CD4-positive, alpha-beta memory T cell (primary cell): ENCODE measurements at places on chromosomes 2 and 18. TPM values are rescaled to one million over a fixed set of nuclear protein-coding genes. Genes with fewer than 3 reads are reported as not detected.

DNA sequence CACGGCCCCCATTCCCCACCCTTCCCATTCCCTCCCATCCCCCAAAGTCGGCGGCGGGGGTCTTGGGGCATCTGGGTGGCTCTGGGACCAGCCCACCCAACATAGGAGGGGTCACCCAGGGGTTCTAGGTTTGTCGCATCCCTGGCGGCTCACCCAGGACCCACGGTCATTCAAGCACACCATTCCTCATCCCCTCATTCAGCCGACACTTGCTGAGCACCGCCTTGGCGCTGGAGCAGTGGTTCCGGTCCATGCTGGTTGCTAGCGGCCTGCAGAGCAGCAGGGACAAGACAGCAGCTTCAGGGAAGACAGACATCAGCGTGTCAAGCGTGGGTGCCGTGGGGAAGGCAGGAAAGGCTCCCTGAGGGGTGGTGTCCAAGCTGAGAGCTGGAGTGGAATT, 50.5 kb upstream of the OTOS start:
- DNase-seq: no peak

The CACNB4 gene
- polyA plus RNA-seq: not detected

The LIPG gene
- not detected for polyA plus RNA-seq

The AGXT gene
- not detected for polyA plus RNA-seq

The SLC9A4 gene
- not detected for polyA plus RNA-seq

The GKN2 gene
- polyA plus RNA-seq: not detected

- no peak for DNase-seq
These were observed 263.1 kb downstream of the TNS1 start for GRCh38 chr2:217739741-217740140.

The GAL3ST2 gene
- polyA plus RNA-seq: 0.14 TPM

GRCh38 chr2:228072669-228073068, 108.8 kb downstream of the SPHKAP start:
- no peak for DNase-seq

The CNDP1 gene
- polyA plus RNA-seq: not detected

- DNase-seq: no peak
These were observed 11.3 kb downstream of the HYCC2 start for GRCh38 chr2:201059961-201060755.

DNA sequence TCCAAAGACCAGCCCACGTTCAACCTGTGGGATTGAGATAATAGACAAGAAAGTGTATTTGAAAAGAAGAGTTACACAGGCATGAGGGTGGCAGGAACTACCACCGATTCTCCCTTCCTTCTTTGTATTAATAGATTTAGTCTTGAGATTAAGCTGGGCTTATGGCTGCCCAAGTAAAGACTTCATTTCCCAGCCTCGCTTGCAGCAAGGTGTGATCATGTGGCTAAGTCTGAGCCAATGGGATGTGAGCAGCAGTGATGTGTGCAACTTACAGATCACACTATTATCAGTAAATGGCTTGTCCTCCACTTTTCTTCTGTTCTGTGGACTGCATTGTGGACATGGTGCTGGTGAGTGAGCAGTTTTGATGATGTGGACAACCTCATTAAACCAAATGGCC, 101.7 kb downstream of the POLR1A start:
- DNase-seq: no peak

The EVX2 gene
- not detected for polyA plus RNA-seq

DNA sequence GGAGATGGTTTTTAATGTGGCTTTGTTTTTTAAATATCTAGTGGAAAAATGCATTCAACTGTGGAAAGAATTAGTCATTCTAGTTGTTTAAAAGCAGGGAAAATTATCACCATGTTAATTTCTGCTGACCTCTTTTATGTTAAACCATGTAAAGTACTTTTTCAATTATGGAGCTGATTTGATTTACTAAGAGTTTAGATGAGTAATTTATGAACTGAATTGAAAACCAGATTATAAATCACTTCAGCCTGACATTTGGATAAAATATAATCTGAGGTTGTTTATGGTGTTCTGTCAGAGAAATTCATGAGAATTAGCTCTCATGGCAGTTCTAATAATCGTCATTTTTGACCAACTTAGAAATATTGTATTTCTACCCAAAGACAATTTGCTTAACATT, 11.6 kb downstream of the ITGA4 start:
- DNase-seq: no peak

DNA sequence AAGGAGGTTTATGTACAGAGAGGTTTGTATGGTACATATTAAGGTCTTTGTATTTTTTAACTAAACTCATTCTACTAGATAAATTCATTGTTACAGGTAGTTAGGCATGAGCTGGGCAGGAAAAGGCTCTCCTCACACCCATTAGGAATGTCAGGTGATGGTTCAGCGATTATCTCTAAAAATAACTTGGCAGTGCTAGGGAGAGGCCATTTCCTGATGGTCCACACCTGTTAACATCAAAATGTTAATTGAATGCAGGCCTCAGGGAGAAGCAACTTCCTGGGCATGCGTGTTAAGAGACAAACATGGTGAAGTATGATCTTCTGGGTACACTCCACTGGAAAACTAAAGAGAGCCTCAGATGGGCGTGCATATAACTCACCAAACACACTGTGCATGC, 73.6 kb downstream of the ARL6IP6 start:
- DNase-seq: no peak

- peak; percentile 11 for DNase-seq
These were observed 168.0 kb downstream of the SPP2 start for GRCh38 chr2:234218266-234219045.

DNA sequence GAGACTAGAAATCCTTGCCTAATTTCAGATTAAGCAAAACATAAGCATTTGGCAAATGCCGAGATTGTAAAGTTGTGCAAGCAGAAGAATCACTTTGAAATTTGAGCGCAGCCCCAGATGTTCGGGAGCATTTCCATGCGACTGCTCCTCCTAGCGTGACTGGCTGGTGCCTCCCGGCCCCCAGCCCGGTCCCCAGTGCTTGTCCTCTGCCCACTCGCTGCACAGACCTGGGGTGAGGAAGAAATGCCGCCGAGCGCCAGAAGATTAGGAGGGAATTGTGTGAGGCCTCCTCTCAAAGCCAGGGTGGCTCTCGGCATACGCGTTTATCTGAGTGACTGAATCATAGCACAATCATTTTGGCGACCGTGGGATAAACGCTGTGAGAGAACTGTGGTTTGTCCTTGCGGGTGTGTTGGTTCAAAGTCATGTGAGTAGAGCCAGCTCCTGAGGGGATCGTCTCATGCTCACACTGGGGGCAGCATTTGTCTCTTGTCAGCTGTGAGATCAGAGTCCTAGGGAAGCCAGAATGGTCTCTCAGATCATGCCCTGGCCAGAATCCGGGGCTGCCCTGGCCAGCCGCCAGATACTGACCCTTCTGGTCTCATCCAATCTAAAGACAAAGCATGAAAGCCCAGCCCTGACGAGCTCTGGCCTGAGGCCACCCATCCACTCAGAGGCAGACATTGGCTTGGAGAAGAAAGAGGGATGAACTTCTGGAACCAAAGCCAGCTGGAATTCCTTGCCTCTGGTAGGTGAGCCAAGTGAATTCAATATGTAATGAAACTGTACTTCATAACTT, 189.3 kb downstream of the SH3RF3 start:
- DNase-seq: no peak

DNA sequence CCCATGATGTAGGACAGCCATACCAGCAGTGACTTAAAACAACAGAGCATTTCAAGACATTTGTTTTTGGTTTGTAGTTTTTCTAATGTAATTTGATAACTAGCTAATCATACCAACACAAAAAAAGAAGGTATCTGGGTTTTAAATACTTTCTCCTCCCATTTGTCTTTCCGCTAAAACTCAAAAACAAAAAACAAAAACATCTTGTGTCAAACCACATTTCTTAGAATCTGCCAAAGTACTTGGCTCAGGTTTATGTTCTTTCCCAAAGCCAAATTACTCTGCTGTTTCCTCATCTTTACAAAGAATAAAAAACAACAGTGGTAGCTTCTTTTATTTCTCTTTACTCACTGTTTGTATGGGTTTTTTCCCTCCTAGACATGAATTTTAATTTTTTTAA, 71.5 kb downstream of the GREB1L start:
- no peak for DNase-seq

GRCh38 chr2:65053199-65053598, 3.0 kb upstream of the CEP68 start:
- peak; percentile 51 for DNase-seq

DNA sequence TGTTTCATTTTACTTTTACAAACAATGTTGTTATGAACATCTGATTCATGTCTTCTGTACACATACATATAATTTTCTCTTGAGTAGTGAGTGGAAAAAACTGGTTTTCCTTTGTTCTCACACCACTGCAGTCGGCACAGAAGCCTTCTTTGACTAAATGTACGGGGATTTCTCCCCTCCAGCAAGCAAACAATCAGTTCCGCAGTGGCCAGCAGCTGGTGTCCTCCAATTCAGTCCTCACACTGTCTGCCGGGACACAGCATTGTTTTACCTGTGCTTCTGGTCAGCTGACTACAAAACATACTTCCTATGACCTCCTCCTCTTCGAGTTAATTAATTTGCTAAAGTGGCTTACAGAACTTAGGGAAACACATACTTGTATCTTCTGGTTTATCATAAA, 202.8 kb downstream of the WDR7 start:
- no peak for DNase-seq

The CPO gene
- polyA plus RNA-seq: not detected

The SLC4A3 gene
- polyA plus RNA-seq: not detected

The HOXD9 gene
- polyA plus RNA-seq: not detected

DNA sequence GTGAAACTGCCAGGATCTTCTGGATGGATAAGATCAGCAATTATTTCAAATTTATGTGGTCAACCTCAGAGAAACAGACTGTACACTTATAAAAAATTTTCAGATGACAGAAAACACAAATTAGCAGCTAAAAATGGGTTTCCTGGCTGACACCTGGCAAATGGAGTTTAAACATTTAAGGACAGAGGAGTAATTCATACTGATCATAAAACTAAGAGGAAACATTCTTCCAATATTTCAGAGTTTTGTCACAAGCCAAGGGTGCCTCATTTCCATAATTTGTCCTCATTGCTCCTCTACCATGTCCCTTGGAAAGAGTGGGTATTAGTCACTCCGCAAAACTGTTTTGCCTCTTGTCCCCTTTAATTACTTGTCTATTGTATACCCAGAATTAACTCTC, 70.2 kb downstream of the TMEFF2 start:
- DNase-seq: no peak

- no peak for DNase-seq
These were observed 1702.6 kb upstream of the LRRTM1 start for GRCh38 chr2:82007071-82007664.

DNA sequence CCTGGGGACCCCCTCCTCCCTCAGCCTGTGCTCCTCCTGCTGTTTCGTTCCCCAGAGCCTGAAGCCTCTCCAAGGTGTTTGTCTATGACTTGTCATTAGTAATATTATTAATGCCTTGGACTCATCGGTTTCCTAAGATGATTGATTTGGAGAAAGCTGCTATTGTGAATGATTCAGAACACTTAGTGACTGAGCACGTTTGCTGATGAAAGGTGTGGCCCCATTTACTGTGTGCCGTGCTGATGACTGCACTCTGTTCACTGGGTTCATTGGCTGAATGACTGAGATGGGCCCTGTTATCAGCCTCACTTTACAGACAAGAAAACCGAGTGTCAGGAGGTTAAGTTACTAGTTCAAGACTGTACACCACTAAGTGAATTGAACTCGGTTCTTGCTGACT, 111.4 kb downstream of the SPP2 start:
- no peak for DNase-seq

DNA sequence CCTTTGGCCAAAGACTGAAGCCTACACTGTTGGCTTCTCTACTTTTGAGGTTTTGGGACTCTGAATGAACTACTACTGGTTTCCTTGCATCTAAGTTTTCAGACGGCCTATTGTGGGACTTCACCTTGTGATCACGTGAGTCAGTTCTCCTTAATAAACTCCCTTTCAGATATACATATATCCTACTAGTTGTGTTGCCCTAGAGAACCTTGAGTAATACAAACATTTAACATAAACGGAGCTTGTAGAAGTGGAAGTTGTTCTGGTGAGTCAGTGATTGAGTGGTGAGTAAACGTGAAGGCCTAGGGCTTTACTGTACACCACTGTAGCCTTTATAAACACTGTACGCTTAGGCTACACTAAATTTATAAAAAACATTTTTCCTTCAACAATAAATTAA, 107.2 kb upstream of the CDH2 start:
- DNase-seq: no peak

DNA sequence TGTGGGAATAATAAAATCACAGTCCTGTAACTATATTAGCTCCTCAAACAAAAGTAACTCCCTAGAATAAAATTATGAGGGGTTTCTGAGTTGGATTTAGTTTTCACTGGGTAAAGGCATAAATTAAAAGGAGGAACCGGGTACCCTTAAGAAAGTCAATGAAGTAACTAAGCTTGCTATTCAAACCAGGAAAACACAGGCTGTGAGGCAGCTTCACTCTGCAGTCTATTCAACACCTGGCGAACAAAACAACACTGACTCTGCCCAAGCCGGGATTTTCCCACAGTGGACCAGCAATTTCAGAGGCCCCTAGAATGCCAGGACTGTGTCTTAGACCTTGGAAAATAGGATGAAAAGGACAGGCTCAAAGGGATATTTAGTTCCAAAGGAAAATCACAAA, 24.6 kb upstream of the CREB1 start:
- no peak for DNase-seq

- DNase-seq: no peak
These were observed 14.6 kb upstream of the ITGAV start for GRCh38 chr2:186575302-186575701.

GRCh38 chr2:167100506-167100905, 212.2 kb downstream of the XIRP2 start:
- DNase-seq: no peak

The ACTG2 gene
- polyA plus RNA-seq: not detected

The SCG2 gene
- polyA plus RNA-seq: not detected

The NT5DC4 gene
- polyA plus RNA-seq: not detected

The SPDYA gene
- 0.14 TPM for polyA plus RNA-seq

The R3HDM1 gene
- polyA plus RNA-seq: 24.0 TPM

- no peak for DNase-seq
These were observed 206.9 kb downstream of the FBXO15 start for GRCh38 chr18:73940721-73941120.

GRCh38 chr2:6148882-6149281, 456.7 kb downstream of the SOX11 start:
- no peak for DNase-seq

The LRRTM4 gene
- not detected for polyA plus RNA-seq

The CRACDL gene
- polyA plus RNA-seq: 1.3 TPM

DNA sequence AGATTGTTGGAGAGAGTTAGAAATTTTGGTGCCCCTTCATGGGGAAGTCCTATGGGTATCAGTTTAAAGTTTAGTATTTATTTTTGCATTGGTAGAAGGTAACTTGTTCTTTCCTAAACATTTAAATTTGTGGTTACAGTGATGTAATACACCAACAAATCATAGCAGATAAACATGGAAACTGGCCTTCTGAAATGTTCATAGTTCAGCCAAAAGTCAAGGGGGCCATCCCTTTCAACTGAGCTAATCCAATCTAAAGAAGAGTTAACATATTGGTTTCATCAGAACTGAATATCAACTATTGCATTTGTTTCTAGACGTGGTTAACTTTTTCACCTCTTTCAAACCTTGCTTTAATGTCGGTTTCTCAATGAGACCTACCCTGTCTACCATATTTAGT, 46.3 kb downstream of the PPP1R1C start:
- DNase-seq: no peak

- no peak for DNase-seq
These were observed 541.5 kb upstream of the NETO1 start for GRCh38 chr18:73409242-73409641.

- DNase-seq: peak; percentile 61
These were observed 650.4 kb downstream of the RNF144A start for GRCh38 chr2:7567646-7568045.

GRCh38 chr2:170354855-170355780, 177.2 kb downstream of the MYO3B start:
- DNase-seq: no peak

- no peak for DNase-seq
These were observed 97.8 kb downstream of the CSRNP3 start for GRCh38 chr2:165567273-165567672.

The FEV gene
- polyA plus RNA-seq: not detected
